ENCODE measurements at places on chromosomes 2 and 18.

- no peak for DNase-seq
Observed at GRCh38 chr2:95041824-95042442, 16.4 kb downstream of the MAL start.

DNA sequence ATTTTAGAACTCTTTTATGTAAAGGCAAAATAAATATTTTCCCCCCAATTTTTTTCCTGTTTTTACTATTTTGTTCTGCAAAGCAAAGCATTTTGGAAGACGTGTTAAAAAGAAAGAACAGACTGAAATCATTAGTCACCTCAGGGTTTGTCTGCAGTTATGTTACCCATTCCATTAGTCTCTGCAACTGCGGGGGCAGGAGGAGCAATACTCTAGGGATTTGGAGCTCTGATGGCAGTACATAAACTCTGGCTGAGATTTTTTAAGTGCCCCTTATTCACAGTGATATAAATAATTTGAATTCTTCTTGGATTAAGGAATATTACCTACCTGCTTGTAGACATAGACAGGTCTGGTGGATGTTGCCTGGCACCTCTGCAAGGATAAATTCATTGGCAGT, 88.0 kb upstream of the CELF4 start:
- no peak for DNase-seq

GRCh38 chr18:6576718-6577375, 152.7 kb upstream of the ARHGAP28 start:
- no peak for DNase-seq

- no peak for DNase-seq
Observed at GRCh38 chr2:235596272-235596671, 102.4 kb downstream of the AGAP1 start.

- no peak for DNase-seq
Observed at GRCh38 chr2:127256381-127256780, 36.3 kb upstream of the CYP27C1 start.

DNA sequence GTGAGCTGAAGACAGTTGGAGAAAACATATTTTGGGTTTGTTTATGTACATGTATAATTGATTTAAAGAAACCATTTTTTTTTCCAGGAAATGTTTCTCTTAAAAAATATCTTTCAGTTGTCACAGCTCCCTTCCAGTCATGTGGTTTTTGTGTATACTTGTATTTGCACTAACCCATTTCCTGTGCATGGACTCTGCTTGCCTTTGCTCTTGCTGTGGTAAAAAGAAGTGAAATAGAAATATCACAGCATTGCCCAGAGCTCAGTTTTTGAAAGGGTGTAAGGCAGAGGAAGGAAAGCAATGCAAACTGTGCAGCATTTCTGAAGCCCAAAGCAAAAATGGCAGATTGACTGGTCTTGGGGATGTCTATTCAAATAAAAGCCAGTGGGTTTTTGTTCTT, 10.4 kb upstream of the DOCK10 start:
- DNase-seq = no peak

Measured in fibroblast of gingiva (primary cell).